ENCODE measurements at places on chromosomes 5 and 9.
A peak's percentile ranks its signal among the peaks of the same experiment; 100 is the strongest.

- DNase-seq = no peak
Measured at GRCh38 chr9:5511476-5511875, 1.1 kb downstream of the PDCD1LG2 start.

GRCh38 chr5:67310169-67310568, 113.6 kb upstream of the CD180 start:
- DNase-seq = no peak

- DNase-seq = no peak
Measured at GRCh38 chr9:133121915-133122550, 993 bp upstream of the RALGDS start.

DNA sequence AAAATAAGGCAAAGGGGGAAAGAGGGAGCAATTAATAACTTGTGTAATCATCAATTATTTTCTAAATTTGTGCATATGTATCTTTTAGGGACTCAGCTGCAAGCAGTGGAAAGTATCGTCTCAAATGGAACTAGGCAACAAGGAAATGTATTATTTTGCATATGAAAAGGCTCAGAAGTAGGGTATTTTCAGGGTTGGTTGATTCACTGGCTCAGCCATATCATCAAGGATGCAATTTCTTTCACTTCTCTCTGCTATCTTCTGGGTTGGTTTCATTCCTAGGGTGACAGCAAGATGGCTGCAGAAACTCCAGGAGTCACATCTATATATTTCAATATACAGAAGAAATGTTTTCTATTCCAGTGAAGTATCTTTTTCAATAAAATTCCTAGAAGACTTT, 509.8 kb downstream of the DMAC1 start:
- DNase-seq = no peak

DNA sequence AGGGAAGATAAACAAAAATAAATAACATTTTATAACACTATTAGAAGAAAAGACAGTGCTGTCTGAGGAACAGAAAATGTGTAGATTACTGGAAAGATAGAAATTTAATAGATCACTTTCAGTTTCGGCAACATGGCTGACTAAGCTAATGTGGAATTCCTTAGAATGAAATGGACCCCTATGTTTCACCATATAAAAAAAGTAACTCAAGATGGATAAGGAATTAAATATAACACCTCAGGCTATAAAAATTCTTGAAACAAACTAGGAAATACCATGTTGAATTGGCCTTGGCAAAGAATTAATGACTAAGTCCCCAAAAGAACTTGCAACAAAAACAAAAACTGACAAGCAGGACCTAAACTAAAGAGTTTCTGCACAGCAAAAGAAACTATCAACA, 558.3 kb downstream of the CHSY3 start:
- no peak for DNase-seq

GRCh38 chr5:67817652-67818051, 397.9 kb upstream of the PIK3R1 start:
- no peak for DNase-seq

DNA sequence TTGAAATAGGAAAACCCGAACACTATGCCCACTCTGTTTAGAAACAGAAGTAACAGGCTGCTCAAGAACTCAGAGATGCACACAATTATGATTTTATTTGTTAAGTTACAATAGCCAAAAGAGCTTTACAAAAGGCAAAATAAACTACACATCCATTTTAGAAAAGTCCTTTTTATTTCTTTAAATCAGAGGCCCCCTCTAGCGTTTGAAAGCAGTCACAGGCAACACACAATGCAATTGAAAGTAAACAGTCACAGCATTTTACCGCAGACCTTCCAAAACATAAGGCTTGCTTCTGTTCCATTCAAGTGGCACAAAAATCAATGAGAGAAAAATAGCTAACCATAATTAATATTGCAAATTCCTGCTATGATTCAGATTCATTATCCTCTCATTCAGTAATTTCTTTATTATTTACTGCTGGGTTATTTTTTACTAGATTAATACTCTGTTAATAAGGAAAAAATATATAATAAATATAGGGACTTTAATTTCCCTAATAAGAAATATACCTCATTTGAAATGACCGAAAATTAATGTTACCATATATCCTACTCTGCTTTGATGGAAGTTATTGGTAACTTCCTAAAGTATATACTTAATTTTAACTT, 78.3 kb downstream of the CEP120 start:
- peak; percentile 19 for DNase-seq

DNA sequence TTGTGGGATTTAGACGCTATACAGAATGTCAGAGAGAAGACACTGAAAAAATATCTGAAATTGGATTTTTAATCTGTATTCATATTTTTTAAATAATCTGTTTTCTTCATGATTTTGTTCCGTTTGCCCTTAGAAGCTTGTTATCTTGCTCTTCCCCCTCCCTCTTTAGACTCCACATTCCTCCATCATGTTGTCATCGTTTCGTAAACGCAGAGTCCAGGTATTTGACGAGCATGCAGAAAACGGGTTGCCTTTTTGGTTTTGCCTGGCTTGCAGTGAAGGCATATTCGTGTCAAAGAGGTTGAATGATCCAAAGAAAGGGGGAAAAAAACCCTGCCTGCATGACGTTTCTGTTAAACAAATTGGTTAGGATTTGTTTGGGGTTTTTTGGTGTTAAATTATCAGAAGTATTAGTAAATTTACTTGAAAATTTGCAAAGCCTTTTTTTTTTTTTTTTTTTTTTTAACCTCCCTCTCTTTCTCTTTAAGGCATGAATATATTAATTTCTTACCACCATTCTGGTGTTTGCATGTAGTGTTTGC, 2.9 kb downstream of the SPTAN1 start:
- no peak for DNase-seq

DNA sequence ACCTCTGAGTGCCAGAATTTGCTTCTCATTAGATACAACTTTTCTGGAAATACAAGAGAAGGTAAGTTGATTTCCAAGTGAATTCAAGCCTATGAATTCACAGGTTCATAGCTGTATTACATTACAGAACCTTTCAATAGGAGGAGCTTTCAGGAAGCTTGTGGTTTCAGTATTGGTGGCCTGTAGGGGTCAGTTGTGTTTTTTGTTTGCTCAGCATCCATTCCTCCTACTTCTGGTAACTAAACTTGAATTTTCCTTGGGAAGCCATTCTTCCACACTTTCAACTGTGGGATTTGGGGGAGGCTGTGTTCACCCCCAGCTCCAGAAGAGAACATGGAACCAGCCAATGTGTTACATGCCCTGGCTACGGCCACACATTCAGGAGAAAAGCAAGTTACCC, 5.6 kb upstream of the CYSTM1 start:
- DNase-seq = no peak

GRCh38 chr5:8538821-8539220, 669.9 kb downstream of the MTRR start:
- no peak for DNase-seq

- no peak for DNase-seq
Measured at GRCh38 chr9:36913393-36914211, 120.5 kb downstream of the PAX5 start.

DNA sequence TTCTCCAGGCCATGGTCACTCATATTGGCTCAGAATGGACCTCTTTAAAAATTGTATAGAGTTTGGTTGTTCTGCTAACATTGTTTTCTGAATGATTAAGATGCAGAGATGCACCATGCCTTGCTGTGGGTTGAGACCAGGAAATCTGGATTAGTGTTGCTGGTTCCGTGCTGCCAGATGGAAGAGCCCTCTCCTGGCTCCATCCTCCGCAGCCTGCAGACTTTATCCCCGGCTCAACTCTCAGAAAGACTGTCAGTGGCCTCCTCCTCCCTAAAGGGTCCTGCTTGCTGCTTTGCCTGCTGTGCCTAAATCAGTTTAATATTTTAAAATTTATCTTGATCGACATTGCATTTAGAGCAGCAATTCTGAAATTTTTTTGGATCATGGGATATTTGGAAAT, 196.7 kb downstream of the TENT4A start:
- no peak for DNase-seq

GRCh38 chr5:35285435-35285834, 55.1 kb upstream of the PRLR start:
- no peak for DNase-seq

DNA sequence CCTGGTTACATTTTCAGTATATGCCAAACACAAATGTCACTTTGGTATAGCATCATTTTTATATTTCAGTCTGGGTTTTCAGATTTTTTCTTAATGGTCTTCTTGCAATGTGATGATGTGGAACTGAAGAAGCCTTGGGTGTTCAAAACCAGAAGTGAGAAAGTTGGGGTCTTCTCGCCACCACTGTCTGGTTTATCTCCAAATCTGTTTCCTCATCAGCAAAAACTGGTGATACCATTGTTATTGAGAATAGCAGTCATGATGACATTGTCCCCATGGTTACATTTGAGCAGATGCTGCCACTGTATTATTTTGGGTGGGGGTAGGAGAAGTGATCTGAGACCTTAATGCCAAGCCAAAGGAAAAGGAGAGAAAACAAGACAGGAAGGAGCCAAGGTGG, 85.9 kb upstream of the MAP3K1 start:
- DNase-seq = no peak

- no peak for DNase-seq
Measured at GRCh38 chr5:34822956-34823715, 15.8 kb upstream of the TTC23L start.

GRCh38 chr9:19690128-19690527, 98.7 kb downstream of the SLC24A2 start:
- DNase-seq = no peak

- DNase-seq = no peak
Measured at GRCh38 chr5:141127305-141127704, 5.7 kb downstream of the PCDHB4 start.

GRCh38 chr5:139847091-139847490, 51.5 kb downstream of the PSD2 start:
- no peak for DNase-seq

DNA sequence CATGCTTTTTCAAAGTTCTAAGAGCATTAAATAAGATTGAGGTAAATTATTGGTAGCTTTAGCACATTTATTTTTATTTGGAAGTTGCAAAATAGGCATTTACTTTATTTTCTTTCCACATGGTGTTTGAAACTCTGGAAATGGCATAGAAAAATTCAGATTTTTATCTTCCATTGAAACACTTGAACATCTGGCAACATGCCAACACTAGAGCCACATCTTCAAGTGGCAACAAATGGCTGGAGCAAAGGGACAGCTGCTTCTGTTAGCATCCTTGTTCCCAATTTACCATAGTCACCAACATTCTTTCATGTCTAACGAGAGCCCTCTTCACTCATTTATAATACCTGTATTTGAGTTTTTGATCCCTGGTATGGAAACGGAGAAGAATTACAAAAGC, 539.9 kb downstream of the ZNF608 start:
- DNase-seq = no peak

DNA sequence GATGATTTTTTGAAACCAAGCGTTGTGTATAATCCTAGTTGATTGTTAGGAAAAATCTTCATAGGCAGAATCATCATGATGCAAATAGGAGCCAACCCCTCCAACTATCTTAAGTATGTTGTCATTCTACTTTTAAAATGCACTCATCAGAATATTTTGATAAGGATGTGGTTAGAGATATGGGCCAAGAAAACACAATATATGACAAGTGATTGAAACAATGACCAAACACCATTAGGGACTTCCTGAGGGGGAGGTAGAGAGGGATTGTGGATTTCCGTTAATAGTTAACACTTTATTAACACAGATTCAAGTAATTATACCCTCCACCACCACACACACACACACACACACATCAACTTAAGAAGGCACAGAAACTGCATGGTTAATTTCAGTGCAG, 143.3 kb downstream of the ARSB start:
- DNase-seq = no peak

DNA sequence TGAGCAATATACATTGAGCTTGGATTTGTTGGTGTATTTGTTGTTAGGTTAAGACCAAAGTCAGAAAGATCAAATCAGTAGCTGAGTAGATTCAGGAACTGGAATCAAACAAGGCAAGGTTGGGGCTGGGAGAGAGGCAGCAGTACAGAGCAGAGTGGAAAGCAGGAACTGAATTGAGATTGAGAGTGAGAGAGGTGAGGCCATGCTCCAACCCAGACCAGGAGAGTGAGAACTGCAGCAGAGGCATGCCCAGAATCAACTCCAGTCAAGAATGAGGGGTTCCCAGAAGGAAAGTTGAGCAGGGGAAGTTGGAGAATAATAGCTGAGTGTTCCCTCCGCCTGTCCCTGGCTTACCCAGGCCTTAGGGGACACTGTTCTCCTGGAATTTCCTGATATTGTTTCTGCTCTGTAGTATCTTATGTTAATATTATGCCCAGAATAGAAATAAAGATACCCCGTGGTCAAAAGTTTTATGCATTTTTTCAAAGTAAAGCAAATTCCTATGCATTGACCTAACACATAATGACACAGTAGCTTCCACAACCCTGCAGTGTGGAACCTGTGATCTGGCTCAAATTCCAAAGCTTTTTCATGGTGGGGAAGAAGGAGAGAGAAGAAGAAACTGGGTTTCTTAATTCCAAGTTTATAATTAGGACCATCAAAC, 82.7 kb downstream of the SV2C start:
- no peak for DNase-seq

- no peak for DNase-seq
Measured at GRCh38 chr9:76020652-76021051, 130.2 kb downstream of the PCSK5 start.

- no peak for DNase-seq
Measured at GRCh38 chr9:110606179-110606790, 26.7 kb upstream of the SVEP1 start.

DNA sequence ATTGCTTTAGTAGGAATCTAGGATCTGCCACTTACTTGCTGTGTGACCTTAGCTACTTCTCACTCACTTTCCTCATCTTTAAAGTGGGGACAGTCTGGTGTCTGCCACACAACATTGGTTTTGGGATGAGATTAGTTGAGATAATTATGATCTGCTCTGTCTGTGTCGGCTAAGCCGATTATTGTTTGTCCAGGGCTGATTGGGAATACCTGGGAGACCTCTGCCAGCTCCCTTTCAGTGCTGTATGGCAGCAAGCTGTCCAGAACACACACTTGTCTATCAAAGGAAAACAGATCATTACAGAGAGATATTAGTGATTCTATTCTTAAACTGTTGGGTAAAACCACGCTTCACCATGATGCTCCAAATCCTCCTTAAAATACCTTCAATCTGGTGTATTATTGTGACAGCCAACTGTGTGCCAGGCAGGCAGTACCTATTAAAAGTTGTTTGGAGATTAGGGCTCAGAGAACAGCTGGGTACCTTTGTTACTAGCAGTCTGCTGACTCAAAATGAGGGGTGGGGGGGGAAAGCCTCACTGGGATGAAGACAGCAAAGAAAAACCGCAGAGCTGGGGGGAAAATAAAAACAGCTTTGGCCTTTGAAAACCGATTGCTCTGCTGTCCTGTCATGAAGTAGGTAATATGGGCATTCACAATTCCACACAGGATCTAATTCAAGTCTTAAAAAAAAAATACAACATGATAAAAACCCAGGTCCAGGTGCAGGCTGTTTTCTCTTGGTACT, 458.4 kb upstream of the C9orf72 start:
- no peak for DNase-seq

GRCh38 chr5:873328-873727, 19.3 kb downstream of the BRD9 start:
- DNase-seq = no peak

- DNase-seq = no peak
Measured at GRCh38 chr9:18526685-18527084, 52.7 kb downstream of the ADAMTSL1 start.
